ENCODE measurements at places on chromosomes 12 and 14.
A peak's percentile ranks its signal among the peaks of the same experiment; 100 is the strongest.

DNA sequence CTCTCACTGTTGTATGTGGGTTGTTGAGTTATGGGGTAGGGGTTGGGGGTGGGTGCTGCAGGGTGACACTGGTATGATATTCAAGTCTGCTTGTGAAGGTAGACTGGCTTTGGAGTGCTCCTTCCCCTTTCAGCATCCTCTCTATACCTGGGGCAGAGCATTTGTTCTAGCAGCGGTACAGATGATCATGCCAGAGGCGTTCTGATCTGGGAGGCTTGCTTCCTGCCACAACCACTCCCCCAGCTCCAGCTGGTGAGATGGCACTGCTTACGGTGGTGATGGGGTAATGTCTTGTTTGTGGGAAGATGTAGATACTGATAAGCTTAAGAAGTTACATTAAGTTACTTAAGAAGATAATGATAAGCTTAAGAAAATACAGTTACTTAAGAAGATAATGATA, 131.8 kb downstream of the ERC1 start:
- DNase-seq: no peak

GRCh38 chr14:92540472-92541048, 27.0 kb downstream of the RIN3 start:
- DNase-seq: no peak

GRCh38 chr14:64225151-64225757, 68.9 kb downstream of the ESR2 start:
- no peak for DNase-seq

- peak; percentile 21 for DNase-seq
Measured at GRCh38 chr14:106442857-106443256, 916.5 kb downstream of the TMEM121 start.

DNA sequence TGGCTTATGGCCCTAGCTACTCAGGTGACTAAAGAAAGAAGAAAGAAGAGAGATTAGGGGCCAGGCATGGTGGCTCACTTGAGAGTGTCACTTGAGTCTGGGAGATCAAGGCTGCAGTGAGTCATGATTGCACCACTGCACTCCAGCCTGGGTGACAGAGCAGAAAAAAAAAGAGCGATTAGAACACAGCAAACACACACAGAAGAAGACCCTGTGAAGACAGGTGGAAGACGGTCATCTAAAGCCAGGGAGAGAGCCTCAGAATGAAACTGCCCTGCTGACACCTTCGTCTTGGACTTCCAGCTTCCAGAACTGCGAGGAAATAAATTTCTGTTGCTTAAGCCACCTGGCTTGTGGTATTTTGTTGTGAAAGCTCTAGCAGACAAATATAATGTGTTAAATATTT, 17.5 kb upstream of the PPP1CC start:
- no peak for DNase-seq

- DNase-seq: no peak
Measured at GRCh38 chr12:1367331-1368291, 226.8 kb downstream of the FBXL14 start.

DNA sequence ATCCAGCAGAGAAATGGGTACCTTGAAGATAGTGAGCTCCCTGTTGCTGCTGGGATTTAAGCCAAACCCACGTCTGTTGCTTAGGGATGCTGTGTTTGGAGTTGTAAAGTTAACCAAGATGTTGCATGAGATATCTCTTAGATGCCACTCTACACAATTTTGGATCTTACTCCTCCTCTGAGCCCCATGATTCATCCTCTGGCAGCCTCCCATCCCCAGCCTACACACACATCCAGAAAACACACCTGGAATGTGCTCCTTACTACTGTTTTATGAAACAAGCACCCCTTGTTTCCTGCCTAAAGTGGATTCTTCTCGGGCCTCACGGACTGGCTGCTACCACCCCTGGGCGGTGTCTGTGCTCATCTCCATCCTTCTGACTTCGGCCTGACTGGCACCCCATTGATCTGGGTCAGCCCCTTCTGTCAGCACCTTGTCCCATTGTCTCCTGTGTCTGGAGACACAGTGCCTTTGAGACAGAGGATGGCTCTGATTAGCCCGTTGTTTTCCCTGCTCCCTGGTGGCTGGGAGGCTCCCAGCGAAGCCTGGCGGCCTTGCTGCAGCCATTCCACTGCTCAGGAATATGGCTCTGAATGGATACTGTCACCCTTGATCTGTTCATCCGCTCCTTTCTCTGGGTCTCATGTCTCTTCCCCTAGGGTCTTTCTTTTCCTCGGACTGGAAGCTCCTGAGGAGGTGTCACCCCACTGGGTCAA, 24.3 kb downstream of the TSPAN9 start:
- no peak for DNase-seq

GRCh38 chr14:67416810-67417209, 4.8 kb upstream of the PLEK2 start:
- no peak for DNase-seq

- DNase-seq: no peak
Measured at GRCh38 chr14:49614196-49614595, 6.2 kb downstream of the RPL36AL start.

GRCh38 chr14:61954306-61954705, 192.1 kb downstream of the SNAPC1 start:
- DNase-seq: no peak

DNA sequence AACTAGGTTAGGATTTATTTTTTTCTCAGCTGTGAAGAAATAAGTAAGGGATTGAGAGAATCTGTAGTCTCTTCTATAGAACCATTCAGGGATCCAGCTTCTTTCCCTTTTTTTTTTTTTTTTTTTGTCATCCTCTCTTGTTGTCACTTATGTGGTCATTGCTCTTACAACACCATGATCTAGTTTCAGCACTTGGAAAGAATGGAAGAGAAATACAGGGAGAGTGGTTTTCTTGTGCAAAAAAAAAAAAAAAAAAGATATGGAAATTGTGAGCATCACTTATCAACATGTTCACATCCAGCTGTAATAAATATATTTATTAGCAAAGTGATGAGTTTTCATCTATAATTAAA, 599.3 kb downstream of the SLC6A15 start:
- DNase-seq: no peak

- no peak for DNase-seq
Measured at GRCh38 chr12:109910254-109910968, 10.3 kb downstream of the TCHP start.

- no peak for DNase-seq
Measured at GRCh38 chr12:69792533-69792932, 32.5 kb upstream of the MYRFL start.

GRCh38 chr12:113194971-113195391, 9.5 kb downstream of the RITA1 start:
- no peak for DNase-seq

DNA sequence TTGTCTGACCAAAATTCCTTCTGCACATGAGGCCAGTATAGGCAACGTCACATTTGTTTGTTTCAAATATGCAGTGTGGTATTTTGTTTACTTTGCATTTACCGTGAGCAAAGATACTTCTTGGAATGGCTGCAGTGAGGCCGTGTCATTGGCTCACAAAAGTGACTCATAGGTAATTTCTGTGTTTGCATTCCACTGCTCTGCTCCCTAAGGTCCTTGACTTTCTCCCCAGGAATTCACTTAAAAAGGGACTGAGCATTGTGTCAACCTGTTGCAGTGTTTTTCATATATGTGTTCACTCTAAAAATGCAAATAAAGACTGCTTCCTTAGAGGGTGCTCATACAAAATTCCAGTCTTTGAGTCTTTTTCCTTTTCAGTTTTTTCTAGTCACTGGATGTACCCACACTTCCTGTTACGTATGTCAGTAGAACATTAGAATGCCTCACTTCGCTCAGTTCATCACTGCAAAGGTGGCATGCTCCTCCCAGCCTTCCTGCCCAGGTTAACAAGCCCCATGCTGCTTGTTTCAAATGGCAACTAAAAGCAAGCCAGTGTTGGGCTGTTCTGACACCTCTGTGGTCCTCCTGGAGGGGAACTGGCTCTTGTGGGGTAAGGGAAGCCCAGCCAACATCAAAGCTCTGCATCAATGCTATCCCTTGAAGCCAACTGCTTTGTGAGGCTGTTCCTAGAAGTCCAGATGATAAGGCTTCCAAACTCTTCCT, 9.1 kb downstream of the C12orf76 start:
- DNase-seq: peak; percentile 12

- DNase-seq: no peak
Measured at GRCh38 chr12:84986586-84986985, 49.5 kb downstream of the TSPAN19 start.

GRCh38 chr12:90287585-90287984, 578.9 kb upstream of the ATP2B1 start:
- DNase-seq: no peak

DNA sequence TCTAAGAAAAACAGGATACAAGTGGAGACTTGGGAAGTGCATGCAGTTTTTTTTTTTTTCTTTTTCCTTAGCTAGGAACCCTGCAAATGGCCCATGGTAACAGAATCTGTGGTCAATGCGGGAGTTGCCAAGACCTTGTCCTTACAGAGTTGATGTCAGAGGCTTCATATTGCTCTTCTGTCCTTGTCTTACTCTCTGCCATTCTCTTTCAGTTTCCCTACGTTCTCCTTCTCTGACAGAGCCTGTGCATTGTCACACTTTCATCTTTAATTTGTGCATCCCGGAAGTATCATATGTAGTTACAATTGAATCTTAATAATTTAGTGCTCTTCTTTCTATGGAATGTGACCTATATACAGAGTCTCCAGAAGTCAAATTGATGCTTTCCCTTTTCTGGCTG, 986.9 kb downstream of the TMEM121 start:
- no peak for DNase-seq

Measured in activated naive CD8-positive, alpha-beta T cell treated with anti-CD3 and anti-CD28 coated beads for 36 hours (primary cell).